ENCODE measurements at places on chromosomes 7 and 10.

- DNase-seq = no peak
Measured at GRCh38 chr10:13360587-13360986, 12.5 kb upstream of the SEPHS1 start.

GRCh38 chr10:3117486-3117885 is 50.1 kb downstream of the PFKP start:
- DNase-seq = no peak

DNA sequence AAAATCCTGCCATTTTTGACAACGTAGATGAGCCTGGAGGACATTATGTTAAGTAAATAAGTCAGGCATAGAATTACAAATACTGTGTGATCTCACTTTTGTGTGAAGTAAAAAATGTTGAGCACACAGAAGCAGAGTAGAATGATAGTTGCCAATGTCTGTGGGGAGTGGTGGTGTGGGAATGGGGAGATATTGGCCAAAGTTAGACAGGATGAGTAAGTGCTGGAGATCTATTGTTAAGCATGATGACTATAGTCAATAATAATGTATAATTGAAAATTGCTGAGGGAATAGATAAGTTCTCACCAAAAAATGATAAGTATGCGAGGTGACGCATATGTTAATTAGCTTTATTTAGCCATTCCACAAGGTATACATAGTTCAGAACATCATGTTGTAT is 92.0 kb downstream of the GPR85 start:
- DNase-seq = no peak

DNA sequence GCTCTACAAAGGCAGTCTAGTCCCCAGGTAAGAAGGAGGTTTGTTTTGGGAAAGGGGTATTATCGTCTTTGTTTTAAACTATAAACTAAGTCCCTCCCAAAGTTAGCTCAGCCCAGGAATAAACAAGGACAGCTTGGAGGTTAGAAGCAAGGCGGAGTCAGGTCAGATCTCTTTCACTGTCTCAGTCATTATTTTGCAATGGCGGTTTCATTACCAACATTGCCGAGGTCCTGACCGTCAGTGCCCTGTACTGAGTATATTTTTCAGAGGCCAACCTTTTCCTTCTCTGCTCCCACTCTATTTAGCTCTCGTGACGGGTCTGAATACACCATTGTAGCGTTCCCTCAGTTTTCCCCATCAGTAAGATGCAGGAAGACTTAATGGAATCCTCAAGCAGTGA is 184.5 kb downstream of the PRKCQ start:
- no peak for DNase-seq

- DNase-seq = no peak
Measured at GRCh38 chr7:156474241-156474743, 166.3 kb upstream of the RNF32 start.

DNA sequence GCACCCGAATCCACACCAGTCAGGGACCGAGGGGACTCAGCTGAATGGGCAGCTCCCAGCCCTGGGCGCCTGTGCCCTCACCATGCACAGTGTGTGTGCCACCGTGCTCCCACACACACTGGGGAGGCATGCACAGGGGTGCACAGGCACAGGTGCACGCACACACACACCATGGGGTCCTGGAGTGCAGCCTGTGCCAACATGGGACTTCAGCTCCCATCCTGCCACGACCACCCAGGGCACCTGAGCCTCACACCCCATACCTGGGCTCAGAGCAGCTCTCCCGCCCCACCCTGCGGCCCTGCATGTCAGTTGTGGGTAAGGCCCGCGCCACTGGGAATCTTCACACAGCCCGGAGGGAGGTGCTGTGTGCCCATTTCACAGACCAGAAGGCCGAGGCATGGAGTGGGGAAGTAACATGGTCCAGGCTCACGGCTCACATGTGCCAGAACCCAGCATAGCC is 8.0 kb downstream of the ELFN1 start:
- no peak for DNase-seq

DNA sequence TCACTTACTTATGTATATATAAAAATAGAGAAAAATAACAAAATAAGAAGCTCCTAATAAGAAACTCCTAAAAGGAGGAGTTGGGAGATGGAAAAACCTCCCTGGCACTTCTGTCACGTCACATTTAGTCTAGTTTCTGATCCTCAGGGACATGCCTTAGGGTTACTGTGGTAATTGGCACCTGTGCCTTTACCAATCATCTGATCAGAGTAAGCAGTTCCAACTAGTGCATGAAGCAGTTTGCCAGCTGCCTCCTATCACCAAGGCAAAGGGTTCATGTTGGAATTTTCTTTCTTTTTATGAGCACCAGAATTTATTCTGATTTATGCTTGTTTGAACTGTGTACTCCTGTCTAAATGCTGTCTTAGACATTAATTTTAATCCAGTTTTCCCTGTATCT is 49.9 kb downstream of the ARL4A start:
- DNase-seq = no peak

- no peak for DNase-seq
Measured at GRCh38 chr10:8454357-8454756, 399.9 kb downstream of the GATA3 start.

GRCh38 chr10:108445746-108446145 is 1281.2 kb upstream of the SORCS1 start:
- DNase-seq = no peak

DNA sequence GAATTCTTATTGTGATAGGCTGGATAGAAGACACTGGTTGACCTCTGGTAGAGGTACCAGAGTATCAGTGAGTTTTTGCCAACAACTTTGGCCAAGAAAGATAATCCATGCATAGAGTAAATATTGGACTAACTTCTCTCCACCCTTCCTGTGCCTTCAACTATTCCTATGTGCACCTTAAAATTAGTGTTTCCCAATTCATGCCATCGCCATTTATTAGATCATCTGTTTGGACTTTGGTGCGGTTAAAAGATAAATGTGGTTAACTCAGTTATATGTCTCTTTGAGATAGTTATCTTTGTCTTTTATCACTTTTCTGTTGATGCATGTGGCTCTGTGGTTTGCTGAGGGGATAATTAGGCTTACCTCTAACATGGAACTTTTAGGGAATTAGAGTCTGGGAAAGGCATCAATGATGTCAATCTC is 4.6 kb downstream of the PAPSS2 start:
- DNase-seq = no peak

- no peak for DNase-seq
Measured at GRCh38 chr10:120474956-120475355, 17.9 kb downstream of the PLPP4 start.

DNA sequence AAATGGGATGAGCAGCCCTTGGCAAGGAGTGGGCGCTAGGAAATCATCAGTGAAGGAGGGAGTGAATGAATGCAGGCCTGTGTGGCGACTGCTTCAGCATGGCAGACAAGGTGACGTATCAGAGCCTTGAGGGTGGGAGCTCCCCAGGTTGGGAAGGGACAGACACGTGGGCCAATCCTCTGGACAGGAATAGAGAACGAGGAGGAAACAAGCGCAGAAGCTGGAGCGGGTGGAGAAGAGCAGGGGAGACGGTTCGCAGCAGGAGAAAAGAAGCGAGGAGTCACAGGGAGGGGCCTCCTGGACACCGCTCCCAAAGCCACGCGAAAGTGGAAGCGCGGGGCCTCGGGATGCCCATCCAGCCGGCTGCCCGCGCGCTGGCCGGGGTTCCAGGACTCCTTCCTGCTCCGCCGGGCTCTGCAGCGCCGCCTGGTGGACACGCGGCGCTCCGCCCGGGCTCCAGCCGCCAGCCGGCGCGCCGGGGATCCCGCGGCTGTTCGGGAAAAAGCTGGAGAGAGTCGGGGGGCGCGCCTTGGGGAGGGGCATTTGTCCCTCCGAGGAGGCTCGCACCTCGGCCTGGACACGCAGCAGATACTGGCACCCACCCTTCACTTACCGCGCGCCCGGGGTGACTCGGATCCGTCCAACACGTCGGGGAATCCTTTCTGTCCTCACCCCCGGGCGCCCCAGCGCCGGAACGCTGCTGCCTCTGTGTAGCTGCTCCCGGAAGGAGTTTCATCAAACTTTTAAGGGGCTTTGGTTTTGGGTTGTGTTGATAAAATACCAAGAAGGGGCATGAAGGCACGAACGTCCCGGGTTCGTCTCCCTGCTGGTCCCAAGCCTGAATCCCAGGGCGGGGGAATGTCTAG is 6.3 kb downstream of the ZNF503 start:
- DNase-seq = no peak

DNA sequence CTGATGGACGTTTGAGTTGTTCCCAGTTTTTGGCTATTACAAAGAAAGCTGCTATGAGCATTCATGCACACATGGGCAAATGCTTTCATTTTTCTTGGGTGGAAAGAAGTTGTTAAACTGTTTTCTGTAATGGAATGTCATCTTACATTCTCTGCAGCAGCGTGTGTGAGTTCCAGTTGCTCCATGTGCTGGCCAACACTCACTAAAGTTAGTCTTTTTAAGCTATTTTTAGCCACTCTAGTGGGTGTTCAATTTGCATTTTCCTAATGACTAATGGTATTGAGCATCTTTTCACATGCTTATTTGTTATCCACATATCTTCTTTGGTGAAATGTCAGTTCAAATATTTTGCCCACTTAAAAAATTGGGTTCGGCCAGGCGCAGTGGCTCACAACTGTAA is 82.8 kb upstream of the COL13A1 start:
- no peak for DNase-seq

DNA sequence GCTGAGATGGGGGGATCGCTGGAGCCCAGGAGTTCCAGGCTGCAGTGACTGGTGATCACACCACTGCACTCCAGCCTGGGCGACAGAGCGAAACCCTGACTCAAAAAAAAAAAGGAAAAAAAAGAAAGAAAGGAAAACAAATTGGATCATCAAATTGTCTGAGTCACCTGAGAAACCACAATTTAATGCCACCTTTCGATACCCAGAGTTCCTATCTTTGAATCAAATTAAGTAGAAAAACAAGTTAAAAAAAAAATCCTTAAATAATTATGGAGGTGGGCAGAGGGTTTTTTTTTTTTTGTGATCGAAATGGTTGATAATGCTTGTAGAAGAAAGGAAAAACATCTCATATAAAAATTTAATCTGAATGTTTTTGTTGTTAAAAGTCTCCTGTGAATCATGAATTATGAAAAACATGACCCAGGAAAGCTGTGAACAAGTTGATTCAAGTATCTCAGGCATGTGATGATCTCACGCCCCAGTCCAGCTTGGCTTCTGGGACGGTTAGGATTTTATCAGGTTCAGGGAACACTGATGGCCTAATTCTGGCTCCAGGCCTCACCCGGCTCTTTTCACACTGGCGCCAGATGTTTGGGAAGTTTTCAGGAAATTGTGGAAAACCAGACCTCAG is 25.3 kb upstream of the CUX1 start:
- DNase-seq = no peak

- DNase-seq = no peak
Measured at GRCh38 chr10:79190740-79191261, 122.0 kb downstream of the ZMIZ1 start.

DNA sequence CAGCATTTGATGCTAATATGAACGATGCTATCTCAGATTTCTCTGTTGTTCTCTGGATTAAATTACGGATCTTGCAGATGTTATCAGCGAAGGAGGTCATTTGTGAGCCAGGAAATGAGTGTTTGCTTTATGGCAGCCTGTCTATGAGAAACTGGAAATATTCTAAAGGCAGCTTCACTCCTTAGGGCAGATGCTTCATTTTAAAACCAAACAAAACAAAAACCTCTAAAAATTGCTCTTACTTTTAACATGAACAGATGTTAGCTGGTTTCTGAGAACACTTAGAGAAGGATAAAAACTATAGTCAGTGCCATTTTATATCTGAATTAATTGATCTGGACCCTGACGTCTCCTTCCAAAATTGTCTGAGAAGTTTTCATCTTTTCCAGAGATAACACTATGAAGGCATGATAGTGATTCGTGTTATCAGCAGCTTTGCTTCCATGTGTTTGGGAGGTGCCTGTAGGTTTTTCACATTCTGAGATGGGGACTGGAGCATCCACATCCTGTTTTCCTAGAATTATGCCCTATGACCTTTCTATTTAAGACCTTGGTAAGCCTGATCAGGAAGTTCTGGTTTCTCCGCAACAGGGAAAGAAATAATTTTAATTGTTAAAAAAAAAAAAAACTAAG is 53.1 kb downstream of the CPED1 start:
- peak; percentile 74 for DNase-seq

DNA sequence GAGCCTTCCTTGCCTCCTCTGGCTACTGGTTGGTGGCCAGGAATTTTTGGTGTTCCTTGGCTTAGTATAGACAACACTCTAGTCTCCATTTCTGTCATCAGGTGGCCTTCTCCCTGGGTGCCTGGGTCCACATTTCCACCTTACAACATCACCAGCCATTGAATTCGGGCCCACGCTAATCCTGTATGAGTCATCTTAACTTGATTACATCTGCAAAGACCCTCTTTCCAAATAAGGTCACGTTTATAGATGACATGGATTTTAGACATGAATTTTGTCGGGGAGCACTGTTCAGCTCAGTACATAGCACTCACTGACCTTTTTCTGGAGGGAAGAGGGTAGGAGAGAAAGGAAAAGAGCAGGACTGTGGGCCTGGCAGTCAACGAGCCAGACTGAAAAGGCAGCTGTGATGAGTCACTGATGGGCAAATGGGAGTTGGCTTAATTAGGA is 39.4 kb downstream of the MMRN2 start:
- no peak for DNase-seq
